ENCODE measurements at places on chromosomes 5 and 9.

GRCh38 chr5:43676083-43676840 is 73.3 kb downstream of the NNT start:
- DNase-seq = no peak

GRCh38 chr5:116444373-116445295 is 130.0 kb downstream of the SEMA6A start:
- DNase-seq = no peak

- no peak for DNase-seq
Observed at GRCh38 chr5:40475561-40475960, 204.2 kb upstream of the PTGER4 start.

GRCh38 chr5:16902846-16903245 is 33.2 kb downstream of the MYO10 start:
- no peak for DNase-seq

DNA sequence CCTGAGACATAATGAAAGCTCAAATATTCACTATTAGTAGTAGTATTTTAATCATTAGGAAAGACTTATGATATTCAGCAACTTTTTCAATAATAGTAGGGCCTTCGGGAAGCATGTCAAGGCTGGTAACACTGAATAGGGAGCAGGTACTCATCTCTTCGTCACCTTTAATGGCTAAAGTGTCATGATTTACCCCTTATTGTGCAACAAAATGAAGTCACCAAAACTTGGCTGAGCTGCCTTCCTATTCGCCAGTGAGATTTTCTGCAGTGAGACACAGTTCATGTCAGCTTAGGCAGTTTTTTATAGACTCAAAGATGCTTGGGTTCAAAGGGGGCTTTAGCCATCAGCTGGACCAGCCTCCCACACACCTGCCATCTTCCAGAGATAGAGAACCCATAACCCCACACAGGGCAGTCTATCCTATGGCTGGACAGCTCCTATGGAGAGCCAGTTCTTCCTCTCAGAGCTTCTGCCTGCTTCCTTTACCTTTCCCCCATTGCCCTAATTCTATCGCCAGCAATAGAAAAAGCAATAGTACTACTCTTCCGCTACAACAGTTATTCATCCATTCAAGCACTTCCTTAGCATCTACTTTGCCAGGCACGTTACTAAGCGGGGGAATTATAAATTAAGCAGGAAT is 2.3 kb upstream of the CPLX2 start:
- DNase-seq = no peak

DNA sequence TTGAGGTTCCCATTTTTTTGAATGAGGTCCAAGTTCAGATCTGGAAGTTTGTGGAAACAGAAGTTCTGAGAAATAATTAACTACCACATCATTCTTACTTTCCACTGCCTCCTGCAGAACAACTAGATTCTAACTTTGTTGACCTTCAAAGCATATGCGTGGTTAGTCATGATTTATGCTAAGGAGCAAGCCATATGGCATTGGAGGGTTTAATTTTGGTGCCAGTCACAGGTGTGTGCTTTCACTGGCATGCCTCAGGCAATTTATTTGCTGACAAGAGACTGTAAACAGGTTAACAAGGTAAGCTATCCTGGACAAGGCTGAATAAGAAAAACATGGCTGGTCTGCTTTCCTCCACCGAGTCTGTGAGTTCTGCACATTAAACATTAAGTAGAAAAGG is 31.5 kb downstream of the HMHB1 start:
- DNase-seq = no peak

- no peak for DNase-seq
Observed at GRCh38 chr5:175842951-175843793, 28.2 kb upstream of the CPLX2 start.

DNA sequence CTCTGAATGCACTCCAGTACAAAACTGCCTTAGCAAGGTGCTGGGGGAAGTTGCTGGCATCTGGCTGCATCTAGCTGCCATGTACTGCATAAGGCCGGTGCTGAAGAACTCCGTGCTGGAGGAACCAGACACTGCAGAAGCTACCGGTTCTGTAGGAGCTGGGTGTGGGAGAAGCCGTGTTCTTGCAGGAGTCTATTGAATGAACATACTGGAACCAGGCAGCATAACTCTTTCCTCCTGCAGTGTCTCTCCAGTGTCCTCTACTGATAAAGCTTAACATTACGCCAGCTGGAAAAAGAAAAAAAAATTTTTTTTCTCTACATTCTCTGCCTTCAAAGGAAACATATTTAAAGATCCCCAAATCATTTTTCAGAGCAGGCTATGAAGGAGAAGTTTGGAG is 38.5 kb downstream of the VPS13A start:
- DNase-seq = peak; percentile 21

GRCh38 chr9:16679327-16679821 is 191.1 kb downstream of the BNC2 start:
- peak; percentile 10 for DNase-seq

DNA sequence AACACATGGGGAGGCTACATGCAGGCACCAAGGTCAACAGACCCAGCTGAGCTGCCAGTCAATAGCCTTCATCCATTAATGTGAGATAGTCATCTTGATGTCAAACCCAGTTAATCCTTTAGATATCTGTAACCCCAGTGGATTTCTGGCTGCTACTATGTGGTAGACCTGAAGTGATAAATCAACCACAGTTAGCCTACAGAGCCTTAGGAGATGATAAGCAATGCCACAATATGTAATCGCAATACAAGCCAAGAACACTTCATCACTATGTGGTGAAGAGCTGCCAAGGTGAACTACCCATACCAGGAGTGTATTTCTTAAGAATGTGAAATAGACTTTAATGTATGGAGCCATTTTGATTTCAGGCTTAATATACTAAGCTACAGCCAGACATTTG is 1175.5 kb downstream of the DTWD2 start:
- DNase-seq = no peak

GRCh38 chr9:91089405-91090129 is 272.2 kb downstream of the AUH start:
- DNase-seq = peak; percentile 59

- DNase-seq = no peak
Observed at GRCh38 chr9:111900151-111900857, 3.7 kb downstream of the UGCG start.

DNA sequence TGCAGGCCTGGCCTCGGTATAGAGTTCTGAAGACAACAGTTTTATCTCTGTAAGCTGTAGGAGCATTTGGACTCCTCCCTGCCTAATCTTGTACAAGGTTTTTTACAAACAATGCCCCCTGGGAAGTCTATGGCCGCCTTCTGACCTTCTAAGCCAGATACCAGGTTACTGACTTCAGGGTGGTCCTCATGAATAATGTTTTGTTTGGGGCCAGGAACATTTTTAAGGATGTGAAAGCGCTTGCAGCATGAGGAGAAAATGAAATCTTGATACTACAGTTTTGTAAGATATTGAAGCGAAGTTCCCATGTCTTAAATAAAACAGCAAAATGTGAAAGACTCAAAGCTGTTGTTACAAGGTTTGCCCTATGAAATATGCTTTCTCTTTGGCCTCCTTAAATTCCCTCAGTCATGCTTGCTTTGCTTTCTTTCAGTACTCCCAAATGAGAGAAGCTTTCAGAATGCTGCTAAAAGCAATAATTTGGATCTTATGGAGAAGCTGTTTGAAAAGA is 5.2 kb downstream of the ANKDD1B start:
- no peak for DNase-seq

GRCh38 chr9:18730241-18730640 is 256.3 kb downstream of the ADAMTSL1 start:
- DNase-seq = no peak

DNA sequence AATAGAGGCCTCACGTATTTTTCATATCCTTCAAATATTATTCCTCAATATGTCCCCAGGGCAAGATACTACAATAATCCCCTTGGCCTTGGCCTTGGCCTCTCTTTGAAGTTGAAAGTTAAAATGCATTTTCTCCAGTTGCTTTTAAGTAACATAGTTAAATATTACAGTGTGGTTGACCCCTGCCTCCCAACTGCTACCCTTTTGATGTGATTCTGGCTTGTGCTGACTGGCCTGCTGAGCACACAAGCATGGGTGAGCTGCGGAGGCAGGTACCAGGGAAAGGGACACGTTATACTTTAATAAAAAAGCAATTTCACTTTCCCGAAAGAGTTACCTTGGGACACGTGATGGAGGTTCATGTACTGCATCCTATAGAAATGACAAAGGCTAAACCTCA is 17.9 kb upstream of the TMEM252 start:
- DNase-seq = no peak

GRCh38 chr5:80153586-80154126 is 102.2 kb downstream of the SERINC5 start:
- no peak for DNase-seq

GRCh38 chr5:125865166-125865815 is 557.9 kb upstream of the GRAMD2B start:
- DNase-seq = no peak

DNA sequence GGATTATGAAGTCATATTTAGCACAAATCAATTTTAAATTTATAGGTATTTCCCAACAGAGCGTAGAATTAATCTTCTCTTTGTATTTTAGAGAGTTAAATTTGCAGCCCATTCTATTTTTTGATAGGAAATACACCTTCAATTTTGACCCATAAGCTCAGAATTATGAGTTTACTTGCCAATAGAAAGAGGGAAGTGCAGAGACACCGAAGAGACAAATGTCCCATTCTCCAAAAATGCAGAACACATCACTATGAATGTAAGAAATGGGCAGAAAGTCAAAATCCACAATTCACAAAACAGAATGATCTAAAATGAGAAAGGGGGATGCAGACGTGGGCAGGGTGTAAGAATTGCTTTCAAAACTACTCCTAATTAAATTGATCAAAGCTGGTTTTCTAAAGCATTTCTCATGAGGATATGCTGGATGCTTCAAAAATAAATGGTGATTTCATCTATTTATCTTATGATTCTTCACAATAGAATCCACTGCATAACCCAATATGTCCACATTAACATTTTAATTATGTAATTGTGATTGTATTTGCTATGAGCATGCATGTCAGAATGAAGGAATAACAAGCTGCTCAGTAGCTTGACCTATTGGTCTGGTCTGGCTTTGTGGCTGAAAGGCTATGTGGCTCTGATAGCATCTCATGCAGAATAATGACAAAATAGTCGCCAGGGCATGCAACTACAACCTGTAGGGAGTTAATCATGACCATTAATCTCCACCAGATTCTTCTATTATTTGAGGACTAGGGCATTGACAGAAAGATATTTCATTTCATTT is 550.1 kb upstream of the CDH18 start:
- no peak for DNase-seq

DNA sequence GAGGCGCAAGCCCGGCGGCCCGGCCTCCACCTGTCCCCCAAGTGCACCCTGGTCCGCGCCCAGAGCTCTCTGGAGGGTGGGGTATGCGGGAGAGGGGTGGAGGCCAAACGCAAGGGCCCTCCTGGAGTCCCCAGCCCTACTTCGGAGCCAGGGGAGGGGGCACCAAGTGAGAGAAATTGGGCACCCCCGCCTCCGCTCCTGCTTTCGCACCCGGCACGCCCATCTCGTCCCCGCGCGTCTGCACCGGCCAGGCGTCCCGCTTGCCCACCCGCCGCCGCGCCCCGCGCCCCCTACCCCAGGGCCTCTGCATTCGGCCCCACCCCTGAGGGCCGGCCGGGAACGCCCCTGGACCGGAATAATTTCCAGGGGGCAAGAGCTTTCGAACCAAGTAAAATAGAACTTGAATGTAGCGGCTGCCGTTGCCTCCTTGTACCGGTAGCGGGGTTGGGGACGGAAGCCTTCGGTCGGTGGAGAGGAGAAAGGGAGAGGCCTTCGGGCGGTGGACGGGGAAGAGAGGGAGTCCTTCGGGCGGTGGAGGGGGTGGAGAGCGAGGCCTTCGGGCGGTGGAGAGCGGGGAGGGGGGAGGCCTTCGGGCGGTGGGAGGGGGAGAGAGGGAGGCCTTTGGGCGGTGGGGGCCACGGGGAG is 694 bp upstream of the PHPT1 start:
- DNase-seq = peak; percentile 23

- no peak for DNase-seq
Observed at GRCh38 chr5:137492331-137492730, 6.8 kb downstream of the SPOCK1 start.

GRCh38 chr5:144335561-144335960 is 164.9 kb downstream of the KCTD16 start:
- no peak for DNase-seq

DNA sequence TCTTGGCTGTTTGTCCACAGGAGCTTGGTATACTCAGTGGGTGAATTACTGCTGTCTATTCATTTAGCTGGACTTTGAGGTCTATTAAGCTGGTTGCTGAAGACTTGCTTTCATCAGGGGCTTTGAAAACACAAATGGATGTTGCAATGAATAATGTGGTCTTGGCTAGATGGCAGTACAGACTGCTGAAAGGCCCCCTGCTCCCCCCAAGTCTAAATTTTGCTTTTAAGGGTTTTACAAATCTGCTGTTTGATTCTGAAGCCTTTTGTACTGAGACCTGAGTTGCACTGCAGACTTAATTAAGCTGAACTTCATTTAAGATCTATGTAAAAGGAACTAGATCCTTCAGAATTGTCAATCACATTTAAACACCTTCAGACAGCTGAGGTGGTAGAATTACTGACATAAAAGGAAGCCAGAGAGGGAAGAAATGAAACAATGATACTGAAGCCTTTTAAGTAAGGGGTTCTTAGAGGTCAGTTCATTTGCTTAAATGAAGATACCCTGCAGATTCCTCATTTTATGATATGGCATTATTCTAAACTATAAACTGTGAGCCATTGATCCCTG is 37.3 kb downstream of the KCTD16 start:
- DNase-seq = no peak

DNA sequence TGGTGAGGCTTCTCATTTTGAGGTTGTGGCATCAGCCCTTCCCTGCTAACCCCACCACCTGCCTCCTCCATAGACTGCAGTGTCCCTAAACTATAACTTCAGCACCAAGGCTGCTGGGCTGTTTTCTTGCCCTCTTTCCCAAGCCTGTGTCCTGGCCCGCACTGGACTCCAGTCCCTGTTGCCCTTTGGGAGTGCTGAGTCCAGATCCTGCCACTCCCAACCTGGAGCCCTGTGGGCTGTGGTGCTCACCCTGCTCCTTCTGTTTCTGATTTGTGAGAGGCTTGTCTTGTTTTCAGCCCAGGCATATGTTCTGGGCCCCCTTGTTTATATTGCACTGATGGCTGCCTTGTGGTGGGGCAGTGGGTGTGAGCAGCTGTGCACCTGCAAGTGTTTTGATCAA is 39.7 kb upstream of the RNU6ATAC start:
- no peak for DNase-seq

- DNase-seq = no peak
Observed at GRCh38 chr5:169763376-169764017, 126.4 kb downstream of the DOCK2 start.
